ENCODE measurements at places on chromosomes 16 and 17.

DNA sequence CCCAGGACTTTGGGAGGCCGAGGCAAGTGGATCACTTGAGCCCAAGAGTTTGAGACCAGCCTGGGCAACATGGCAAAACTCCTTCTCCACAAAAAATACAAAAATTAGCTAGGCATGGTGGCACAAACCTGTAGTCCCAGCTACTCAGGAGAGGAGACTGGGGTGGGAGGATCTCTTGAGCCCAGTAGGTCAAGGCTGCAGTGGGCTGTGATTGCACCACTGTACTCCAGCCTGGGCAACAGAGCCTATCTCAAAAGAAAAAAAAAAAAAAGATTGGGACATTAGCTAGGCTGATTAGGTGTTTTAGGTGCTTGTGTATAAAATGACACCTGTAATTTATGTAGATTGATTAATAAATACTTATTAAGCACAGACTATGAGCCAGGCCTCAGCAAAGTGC is 10.1 kb downstream of the GFOD2 start:
- no peak for DNase-seq

- no peak for DNase-seq
Observed at GRCh38 chr16:15701975-15702970, 52.2 kb downstream of the NDE1 start.

DNA sequence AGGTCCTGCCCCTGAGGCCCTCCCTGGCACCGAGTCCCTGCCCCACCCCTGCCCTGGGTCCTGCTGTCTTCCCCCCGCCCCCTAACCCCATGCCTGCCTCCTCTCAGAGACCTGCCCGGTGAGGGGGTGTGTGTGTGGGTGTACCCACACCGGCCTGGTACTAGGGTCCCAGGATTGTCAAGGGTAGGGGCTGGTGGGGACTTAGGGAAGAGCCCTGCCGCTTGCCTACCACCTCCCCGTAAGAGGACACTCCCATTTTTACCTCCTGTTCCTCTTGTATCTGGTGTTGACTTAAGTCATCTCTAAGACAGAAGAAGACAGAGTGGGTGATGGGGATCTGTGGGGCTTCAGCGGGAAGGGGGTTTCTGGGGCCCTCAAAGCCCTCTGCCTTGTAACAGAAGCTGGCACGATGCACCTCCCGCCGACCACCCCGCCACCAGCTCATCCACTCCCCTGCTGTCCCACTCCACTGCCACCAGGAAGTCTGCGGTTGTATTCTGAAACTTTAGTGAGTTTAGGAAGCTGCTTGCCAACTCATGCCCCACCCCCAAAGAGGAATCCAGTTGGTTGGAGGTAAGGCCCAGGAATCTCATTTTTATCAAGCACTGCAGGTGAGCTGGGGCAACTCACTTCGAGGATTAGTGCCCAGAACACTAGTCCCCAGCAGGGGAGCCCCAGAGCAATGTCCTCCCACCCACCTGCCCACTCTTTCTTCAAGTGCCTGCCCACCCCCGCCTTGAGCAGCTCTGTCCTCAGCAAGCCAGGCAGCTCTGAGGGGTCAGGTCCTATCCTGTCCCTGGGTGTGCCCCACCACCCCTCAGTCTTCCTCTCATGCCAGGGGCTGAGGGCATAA is 5.6 kb downstream of the SPATA32 start:
- no peak for DNase-seq

DNA sequence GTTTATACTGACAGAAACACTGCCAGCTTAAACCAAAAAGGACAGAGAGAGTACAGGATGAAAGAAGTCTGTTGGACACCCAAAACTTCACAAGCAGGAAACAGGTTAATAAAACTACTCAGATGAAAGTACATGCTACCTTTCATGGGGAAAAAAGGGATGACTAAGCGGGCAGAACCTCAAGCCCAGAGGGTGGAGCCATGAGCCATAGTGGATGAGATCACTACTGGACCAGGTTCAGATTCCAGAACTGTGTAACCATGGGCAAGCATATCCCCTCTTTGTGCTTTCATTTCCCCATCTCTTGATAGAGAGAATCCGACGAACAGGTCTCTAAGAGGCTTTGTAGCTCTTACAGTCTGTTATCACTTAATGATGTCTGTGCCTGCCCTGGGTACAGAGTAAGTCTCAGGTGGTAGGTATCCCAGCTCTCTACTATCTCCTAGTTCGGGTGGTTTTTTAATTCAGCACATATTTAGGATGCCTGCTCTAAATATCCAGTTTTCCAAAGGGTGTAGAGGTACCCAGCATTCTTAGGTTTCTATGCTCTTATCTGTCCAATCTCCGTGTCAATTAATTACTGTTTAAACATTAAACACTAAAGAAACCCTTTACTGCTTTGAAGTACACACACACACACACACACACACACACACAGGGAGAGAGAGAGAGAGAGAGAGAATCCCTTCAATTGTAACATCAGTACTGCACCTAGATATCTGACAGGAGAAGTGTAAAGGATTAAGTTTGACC is 206.7 kb downstream of the ZNF423 start:
- no peak for DNase-seq

DNA sequence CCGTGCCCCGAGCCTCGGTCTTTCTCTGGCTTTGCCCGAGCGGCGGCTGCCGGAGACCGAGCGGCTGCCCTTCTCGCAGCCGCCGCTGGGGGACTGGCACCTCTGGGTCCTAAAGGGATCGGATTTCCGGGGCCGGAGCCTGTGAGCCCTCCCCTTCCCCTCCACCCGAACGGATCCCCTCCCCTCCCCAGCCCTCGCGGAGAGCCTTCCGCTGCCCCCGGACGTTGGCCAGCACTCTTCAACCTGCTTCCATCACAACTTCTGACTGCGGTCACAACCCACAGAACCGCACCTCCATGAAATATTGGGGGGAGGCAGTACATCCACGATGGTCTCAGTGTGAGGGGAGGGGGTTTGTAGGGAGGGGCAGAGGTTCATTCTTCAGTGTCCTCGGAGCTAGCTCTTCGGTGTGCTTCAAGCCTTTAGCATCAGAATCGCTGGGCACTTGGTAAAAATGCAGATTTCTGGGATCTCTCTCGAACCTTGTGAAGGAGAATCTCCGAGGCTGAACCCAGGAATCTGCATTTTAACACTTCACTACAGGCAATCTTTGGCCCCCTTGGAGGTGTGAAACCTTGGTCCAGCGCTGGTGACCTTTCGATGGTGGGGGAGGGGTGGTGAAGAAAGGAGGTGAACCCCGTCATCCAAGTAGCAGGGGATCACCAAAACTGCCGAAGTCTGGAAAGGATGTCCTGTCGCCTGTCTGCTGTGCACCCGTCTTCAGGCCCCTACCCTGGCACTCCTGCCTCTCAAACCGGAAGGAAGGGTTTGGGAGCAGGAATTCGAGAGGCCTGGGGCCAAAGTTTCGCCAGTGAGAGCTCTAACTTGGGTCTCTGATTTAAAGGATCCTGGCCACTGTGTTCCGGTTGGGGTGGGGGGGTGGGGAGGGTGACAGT is 812 bp upstream of the PPP1R9B start:
- peak; percentile 91 for DNase-seq

- DNase-seq = peak; percentile 24
Observed at GRCh38 chr17:77099997-77100396, 40.8 kb upstream of the SEC14L1 start.

DNA sequence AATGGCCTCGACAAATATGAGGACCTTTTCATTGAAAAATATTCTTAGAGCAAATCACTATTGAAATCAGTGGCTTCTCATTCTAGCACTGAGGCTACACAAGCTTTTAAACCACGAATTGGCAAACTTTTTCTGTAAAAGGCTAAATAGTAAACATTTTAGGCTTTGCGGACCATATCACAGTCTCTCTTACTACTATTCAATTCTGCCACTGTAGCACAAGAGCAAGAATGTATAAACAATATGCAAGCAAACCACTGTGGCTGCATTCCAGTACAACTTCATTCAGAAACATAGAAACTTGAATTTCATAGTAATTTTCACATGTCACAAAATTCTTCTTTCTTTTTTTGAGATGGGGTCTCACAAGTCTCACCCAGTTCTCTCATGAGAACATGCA is 49.1 kb downstream of the PHLPP2 start:
- no peak for DNase-seq

- DNase-seq = no peak
Observed at GRCh38 chr16:53035176-53035942, 17.3 kb downstream of the CHD9NB start.

DNA sequence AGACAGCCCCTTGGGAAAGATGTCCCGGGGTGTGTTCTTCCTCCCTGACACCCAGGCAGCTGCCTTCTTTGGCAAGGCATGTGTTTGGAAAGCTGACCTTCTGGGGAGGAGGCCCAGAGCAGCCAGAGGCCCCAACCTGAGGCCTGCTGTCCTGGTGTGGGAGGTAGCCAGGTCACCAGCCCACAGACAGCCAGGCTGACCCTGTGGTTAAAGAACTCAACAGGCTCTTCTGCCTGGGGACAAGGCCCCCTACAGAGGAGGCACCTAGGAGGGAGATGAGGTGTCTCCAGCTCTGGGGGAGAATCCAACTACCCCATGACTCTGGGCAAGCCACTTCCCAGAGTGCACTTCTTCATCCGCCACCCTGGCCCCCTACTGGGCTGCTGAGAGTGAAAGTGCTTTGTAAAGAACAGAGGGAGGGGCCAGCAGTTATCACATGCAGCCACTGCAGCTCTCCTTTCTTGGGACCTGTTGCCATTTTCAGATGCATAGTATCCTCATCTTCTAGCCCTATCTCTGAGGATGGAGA is 13.1 kb upstream of the SREBF1 start:
- DNase-seq = peak; percentile 86

- no peak for DNase-seq
Observed at GRCh38 chr17:77045441-77046041, 95.2 kb upstream of the SEC14L1 start.

DNA sequence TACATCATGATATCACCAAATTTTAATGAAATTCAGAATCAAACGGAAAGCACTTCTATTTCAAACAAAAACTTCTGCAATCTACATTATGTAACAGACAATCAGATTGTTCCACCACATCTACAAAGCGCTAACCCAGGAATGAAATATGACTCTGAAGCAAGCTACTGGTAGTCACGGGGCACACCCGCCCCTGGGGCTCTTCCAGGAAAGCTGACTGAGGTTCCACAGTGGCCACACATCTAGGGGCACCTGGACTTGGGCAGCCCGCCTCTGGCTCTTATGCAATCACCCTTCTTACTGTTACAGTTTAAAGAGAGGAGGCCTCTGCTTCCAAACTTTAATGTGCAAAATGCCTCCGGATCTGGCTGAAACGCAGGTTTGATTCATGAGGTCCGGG is 27.5 kb downstream of the ZCCHC14 start:
- DNase-seq = peak; percentile 7

GRCh38 chr17:42697108-42697811 is 14.9 kb downstream of the CNTNAP1 start:
- no peak for DNase-seq

- DNase-seq = no peak
Observed at GRCh38 chr17:968812-969730, 10.5 kb downstream of the NXN start.

GRCh38 chr16:88333848-88334777 is 48.6 kb upstream of the ZNF469 start:
- DNase-seq = no peak

DNA sequence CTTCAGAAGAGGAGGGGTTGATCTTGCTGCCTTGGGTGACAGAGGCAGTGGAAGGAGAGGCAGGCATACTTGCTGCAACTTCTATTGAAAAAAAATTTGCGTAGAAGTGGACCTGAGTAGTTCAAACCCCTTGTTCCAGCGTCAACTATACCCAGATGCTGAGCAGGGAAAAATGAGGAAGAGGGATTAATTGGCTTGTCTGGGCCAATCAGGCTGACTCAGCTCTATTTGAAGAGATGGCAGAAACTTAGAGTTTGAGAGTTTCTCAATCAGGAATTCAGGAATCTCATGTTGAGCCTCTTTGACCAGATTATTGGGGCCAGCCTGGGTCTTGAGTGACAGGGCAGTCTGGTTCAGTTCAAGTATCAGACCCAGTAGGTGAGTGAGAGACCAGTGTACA is 17.6 kb downstream of the CASC3 start:
- no peak for DNase-seq

- no peak for DNase-seq
Observed at GRCh38 chr17:47288531-47289116, 35.0 kb downstream of the ITGB3 start.

DNA sequence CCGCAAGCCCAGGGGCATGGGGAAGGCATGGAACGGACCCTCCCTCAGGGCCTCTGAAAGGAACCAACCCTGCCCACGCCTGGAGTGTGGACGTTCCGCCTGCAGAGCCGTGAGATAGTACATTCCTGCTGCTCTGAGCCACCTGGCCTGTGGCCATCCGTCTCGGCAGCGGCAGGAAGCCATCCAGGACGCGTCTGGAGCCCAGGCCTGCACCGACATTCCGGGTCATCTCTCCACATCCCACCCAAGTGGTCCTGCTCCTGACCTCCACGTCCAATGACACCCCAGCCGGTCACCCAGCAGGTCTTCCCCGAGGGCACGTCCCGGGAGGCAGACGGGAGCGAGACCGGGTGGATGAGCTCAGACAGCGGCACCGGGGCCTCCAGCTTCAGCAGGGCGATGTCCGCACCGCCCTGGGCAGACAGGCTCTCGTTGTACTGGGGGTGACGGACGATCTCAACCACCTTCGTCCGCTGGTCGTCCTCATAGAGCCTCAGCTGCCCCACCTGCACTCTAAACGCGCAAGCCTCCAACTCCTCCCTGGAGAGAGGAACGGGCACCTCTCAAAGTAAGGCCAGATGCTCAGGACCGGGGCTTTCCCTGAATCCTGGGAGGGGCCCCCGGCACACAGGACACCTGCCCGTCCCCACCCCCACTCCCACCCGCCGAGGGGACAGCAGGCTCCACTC is 21.3 kb upstream of the UBE2I start:
- DNase-seq = no peak

- no peak for DNase-seq
Observed at GRCh38 chr17:79796444-79796762, 474 bp downstream of the CBX8 start.

DNA sequence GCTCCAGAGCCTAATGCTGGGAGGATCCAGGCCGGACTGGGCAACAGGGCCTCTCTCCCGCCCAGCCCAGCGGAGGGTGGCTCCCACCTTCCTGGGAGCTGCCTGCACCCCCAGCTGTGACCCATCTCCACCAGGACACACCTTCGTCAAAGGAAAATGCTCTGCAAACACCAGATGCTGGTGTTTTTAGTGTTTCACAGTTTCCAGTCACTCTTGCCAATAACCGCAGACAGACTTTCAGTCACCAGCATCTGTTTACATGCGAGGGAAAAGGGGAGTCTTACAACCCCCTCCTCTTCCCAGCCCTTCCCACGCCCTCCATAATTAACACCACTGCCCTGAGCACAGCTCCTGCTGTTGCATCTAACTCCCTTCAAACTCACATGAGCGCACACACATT is 25.3 kb downstream of the KLHDC4 start:
- DNase-seq = no peak

- no peak for DNase-seq
Observed at GRCh38 chr17:72878975-72879660, 213.4 kb downstream of the SLC39A11 start.

Measured in CD4-positive, alpha-beta T cell treated with Interleukin-10 for 1 hour (primary cell).